ENCODE measurements at places on chromosomes 12 and 14.

- no peak for DNase-seq
Observed at GRCh38 chr12:122984612-122985337, 4.3 kb downstream of the ARL6IP4 start.

DNA sequence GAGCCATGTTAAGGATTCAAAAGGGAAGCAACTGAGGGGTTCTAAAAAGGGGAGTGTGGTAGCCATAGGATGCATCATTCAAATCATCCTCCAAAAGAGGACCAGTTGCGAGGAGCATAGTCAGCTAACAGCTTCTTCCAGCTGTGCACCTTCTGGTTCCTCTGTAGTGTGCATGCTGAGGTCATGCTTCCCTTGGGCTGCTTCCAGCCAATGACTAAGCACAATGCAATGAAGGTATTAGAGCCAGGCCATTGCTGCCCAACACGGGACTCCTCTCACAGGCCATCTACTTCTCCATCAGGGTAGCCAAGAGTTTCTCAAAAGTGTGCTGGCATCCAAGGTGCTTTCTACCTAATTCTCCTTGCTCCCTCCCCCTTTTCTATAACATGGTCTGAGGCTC lies 69.2 kb upstream of the ARID2 start:
- DNase-seq = no peak

DNA sequence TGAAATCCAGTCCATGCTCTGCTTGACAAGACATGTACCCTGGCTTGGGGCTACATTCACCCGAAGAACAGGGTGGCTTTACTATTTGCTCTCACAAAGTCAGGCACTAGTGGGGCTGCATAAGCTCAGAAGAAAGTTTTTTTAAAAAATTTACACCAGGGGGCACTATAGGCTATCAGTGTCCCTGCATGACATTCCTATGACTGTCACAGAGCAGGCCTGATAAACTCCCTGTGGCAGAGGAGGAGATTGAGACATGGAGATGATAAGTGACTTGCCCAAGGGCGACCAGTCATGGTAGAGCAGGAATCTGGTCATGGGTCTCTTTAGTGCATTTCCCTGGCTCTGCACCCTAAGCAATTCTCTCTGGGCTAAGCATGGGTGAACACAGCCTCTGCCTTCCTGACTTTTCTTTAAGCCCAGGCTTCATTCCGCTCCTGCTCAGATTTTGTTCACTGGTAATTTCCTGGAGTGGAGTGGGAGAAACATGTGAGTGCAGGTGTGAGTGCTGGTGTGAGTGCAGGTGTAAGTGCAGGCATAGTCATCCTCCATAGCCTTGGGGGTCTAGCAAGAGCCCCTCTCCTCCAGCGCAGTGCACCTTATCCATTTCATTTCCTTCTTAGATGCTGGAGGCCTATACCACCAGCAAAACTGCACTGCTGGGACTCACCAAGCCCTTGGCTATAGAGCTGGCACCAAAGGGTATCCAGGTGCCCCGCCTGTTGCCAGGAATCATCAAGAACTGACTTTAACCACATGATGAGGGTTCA lies 91.6 kb downstream of the DHRS2 start:
- DNase-seq = no peak

GRCh38 chr12:26212396-26212795 lies 17.0 kb downstream of the SSPN start:
- no peak for DNase-seq

DNA sequence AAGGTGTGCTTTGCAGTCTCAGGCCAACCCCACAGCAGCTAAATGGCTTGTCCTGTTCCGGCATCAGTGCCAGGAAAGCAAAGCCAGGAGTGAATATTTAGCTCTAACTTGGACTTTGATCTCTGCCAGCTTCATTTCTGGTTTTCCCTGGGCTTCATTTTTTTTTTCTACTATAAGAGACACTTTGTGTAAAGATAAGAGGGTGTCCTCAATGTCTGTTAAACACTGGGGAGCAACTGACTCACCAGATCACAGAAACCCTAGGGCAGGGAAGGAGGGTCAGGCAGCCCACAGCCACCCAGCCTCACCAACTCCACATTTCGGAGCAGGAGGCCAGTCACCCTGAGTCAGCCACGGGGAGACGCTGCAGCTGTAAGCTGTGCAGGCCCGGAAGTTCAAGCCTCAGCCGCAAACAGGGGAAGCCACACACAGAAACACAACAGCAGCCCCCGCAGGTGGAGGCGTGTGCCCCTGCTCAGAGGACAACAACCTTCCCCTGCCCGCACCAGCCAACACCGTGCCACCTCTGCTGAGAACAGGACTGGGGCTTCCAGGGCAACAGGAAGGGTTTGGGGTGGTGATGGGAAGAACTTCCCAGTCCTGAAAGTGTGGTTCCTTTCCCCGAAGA lies 6.3 kb downstream of the TNFRSF1A start:
- peak; percentile 38 for DNase-seq

DNA sequence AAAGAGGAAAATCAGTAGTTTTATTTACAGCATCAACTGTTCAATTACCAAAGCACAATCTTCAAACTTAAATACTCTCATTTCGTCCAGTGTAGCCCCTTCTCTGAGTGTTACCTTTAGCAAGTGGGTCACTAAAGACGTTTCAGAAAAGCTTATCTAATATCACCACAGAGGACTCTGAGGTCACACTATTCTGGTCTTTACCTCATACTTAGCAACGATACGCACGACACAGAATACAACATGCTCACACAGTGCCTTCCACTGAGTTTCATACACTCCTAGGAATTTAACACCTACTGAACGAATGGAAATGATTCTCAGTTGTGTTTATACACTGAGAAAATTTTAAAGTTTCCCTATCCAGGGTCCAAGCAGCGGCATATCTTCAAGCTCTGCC lies 2.0 kb downstream of the SYT10 start:
- no peak for DNase-seq

DNA sequence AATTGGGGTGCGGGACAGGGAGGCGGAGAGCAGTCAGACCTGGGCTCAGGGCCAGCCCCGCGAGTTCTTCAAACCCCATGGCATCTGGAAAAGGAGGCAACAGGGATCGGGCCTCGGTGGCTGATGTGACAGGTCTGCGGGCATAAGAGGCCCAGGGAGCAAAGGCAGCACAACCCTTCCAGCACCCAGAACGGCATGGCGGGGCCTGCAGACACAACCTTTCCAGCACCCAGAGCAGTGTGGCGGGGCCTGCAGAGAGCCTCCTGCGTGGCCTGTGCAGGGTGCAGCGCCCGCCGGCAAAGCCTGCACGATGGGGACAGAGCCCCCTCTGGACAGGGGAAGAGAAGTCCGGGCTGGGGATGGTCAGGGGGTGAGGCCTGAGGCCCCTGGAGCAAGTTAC lies 26.2 kb upstream of the TRAF3 start:
- peak; percentile 26 for DNase-seq

DNA sequence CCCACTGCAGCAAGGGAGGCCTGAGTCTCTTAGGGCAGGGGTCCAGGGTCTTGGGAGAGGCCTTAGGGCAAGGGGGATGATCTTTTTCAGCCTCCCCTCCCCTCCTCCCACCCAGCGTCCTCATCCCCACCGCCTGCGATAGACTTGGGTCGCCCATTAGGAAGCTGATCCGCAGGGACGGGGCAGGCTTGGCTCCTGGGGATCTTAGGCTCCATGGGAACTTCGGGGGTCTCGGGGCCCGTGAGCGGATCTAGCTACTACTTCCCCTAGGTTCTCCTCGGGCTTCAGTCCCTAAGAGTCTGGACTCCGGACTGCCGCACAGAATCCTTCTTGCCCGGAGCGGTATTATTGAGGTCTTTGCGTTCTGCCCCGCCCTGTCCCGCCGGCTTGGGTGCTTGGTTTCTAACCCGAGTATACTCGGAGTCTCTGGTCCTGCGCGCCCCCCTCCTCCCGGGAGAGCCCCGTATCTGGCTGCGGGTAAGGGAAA lies 2.2 kb upstream of the PTHLH start:
- DNase-seq = no peak

All from DMS79 treated with DMSO at 0.1 percent for 48 hours (cell line).